ENCODE measurements at places on chromosomes 4 and X.

DNA sequence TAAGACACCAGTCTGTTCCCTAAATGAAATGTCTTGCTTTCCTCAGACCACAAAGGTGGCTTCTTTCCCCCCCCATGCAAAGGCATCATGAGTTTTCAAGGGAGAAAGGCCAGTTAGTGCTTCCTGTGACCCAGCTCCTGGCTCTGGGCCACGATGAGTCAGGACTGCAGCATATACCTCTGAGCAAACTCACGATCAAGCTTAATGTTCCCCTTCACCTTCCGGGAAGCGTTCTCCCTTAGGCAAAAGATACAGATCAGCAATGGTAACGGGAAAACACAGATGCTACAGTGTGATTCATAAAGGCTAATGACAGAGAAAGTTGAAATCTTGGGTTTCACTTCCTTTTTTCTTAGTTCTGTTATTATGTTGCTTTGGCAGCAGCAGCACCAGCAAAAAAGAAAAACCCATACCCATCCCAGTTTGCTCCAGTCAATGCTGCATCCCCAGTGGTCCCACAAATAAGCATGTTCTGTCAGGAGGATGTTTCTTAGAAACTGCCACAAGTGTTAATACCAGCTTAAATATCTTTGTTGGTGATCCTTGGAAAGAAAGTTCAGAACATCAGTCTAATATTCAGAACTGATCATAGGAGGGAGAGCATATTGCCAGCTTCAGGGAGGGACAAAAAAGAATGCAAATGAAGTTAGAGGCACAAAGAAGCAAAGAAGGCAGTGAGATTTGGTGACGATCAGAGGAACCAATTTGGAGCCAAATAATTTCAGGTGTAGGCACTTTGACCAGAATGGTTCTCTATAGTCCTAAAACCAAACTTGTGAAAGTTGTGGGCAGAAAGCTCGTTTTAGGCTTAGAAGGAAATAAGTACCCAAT lies 41.2 kb downstream of the LONRF3 start:
- peak; percentile 75 for DNase-seq

DNA sequence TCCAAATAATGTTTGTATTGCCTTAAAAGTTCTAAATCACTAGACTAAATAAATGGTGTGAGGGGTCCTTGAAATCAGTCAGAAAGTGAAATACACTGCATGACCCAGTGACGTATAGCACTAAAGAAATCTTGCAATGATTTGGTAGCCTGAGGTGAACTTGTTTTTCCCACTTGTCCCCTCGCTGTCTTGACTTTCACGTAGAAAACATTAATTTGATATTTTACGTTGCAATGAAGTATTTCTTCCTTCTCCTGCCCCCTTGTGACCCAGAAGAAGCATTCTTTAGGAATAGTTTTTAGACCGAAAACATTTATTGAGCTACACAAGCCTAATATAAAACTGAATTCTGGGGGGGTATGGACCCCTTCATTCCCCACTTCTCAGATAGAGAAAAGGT lies 3.7 kb downstream of the KLB start:
- no peak for DNase-seq

DNA sequence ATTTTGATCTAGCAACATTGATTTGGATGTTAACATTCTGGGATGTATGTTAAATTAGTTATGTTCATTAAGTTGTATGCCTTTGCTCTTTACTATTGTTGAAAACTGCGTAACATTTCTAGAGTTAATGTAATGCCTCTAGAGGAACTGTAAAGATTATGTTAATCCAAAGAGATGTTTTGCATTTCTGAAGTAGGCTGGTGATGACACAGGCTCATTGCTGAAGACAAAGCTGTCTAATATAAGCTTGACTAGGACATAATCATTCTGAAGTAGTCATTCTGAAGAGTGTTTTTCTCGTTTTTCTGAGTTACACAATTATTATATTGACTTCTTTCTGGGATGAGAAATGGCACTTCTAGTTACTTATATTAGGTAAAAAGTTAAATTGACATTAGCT lies 72.9 kb downstream of the LRP2BP start:
- no peak for DNase-seq

- DNase-seq = no peak
These were observed 49.6 kb downstream of the KLHL13 start for GRCh38 chrX:118066867-118067515.

DNA sequence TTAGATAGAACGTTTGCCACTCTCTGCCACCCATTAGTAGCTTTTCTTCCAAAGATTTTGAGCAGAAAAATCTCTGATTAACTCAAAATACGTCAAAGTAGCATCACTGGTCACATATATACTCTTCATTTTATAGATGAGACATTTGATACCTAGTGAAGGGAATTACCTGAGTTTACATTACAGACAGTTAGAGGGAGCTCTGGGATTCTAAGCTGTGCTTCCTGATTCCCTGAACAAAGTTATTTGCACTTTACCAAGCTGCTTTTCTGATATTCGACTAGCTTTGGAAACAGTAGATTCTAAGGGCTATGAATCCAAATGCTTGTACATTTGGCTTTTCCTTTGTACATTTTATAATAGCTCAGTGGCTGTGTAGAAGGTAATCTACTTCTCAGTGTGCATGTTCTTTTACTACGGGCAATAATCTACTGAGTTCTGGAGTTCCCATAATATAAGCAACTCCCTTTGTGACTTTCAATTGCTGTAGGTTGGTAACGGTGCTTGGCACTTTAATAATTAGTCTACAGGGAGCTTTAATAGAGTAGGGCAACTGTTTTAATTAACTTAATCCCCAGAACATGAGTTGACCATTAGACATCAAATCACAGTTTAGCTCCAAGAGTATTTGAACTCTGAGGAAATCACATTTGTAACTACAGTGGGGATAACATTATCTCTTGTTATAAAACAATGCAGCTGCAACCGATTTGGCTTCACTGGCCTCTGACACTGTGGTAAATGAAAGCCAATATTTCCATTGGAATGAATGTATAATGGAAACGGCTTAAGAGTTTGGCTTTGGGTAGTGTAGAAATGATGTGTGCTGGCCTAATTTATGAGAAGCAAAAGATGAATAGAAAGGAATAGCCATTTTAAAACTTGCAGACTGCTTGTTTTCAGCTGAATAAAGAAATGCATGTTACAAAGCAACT lies 1602.4 kb downstream of the STIM2 start:
- no peak for DNase-seq

- peak; percentile 22 for DNase-seq
These were observed 554 bp downstream of the DCTD start for GRCh38 chr4:182916483-182917181.

DNA sequence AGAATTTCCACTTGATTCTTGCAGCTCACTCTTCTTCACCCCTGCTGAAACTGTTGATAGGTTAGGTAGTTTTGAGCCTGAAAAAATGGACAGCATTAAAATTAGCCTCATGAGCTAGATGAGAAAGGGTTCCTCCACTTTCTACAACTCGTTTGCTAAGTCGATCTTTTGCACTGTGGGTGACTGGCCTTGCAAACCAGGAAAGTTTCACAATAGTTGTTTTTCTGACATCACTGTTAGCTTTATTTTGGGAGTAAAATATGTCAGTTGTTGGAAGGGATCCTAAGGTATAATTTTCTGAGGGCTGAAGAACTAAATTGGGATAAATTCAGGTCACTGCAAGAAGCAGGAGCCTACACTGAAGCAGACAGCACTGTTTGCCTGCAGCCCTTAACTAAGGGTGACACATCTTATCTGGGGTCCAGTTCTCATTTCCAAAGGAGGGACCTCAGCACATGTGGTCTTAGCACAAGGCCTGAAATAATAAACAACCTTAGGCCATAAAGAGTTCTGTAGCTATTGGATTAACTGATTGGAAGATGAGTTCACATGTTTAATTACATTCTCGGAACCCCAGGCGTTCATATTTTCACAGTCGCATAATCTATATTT lies 29.1 kb downstream of the ANAPC4 start:
- DNase-seq = no peak

GRCh38 chr4:125741825-125742452 lies 427.2 kb downstream of the FAT4 start:
- no peak for DNase-seq

GRCh38 chrX:12962041-12962504 lies 12.8 kb upstream of the TMSB4X start:
- DNase-seq = peak; percentile 66

Measured in HL-60 (cell line).